Ureter (tissue), 1 donor: ENCODE measurements at places on chromosomes 12 and 14. TPM values are rescaled to one million over a fixed set of nuclear protein-coding genes. Genes with fewer than 3 reads are reported as not detected.

Gene OVCH1
- 0.18 TPM for total RNA-seq

Gene MYO1H
- total RNA-seq = not detected

Gene C1QL4
- not detected for total RNA-seq

Gene TTC9
- 7.0 TPM for total RNA-seq

Gene NR1H4
- total RNA-seq = 7.0 TPM

Gene PGAM5
- 43.0 TPM for total RNA-seq

Gene AKAP6
- total RNA-seq = 16.5 TPM

Gene CHMP4A
- 58.6 TPM for total RNA-seq

Gene RNASE4
- total RNA-seq = 26.5 TPM

Gene KLHL33
- total RNA-seq = 0.26 TPM

Gene IFT81
- 21.9 TPM for total RNA-seq

Gene TMTC1
- 48.3 TPM for total RNA-seq

Gene SRGAP1
- 15.8 TPM for total RNA-seq

Gene ANO4
- 4.1 TPM for total RNA-seq

Gene MOK
- 24.4 TPM for total RNA-seq

Gene P2RX7
- 1.8 TPM for total RNA-seq

Gene RIN3
- total RNA-seq = 27.3 TPM

Gene GPRC5D
- total RNA-seq = 0.47 TPM

Gene PAPLN
- total RNA-seq = 6.7 TPM

Gene TAS2R7
- total RNA-seq = not detected

Gene CLEC4A
- 2.1 TPM for total RNA-seq

Gene DLK1
- total RNA-seq = 0.39 TPM

Gene MSI1
- 1.4 TPM for total RNA-seq

Gene HOXC11
- 1.7 TPM for total RNA-seq

Gene ST8SIA1
- 9.4 TPM for total RNA-seq

Gene CLEC7A
- total RNA-seq = 9.0 TPM

Gene RDH12
- total RNA-seq = 0.21 TPM

Gene APOF
- not detected for total RNA-seq

Gene TAS2R30
- 11.8 TPM for total RNA-seq

Gene IRAK3
- 23.1 TPM for total RNA-seq

Gene ADCK1
- 14.6 TPM for total RNA-seq

Gene KRT74
- total RNA-seq = 0.26 TPM

Gene GNB3
- total RNA-seq = 4.5 TPM

Gene KERA
- total RNA-seq = not detected

Gene FBLN5
- 39.4 TPM for total RNA-seq

Gene METTL17
- 70.0 TPM for total RNA-seq

Gene GPX2
- total RNA-seq = 342 TPM

Gene TAPBPL
- 52.3 TPM for total RNA-seq

Gene CISTR
- not detected for total RNA-seq

Gene PELI2
- 15.5 TPM for total RNA-seq

Gene EIF2S3B
- 0.81 TPM for total RNA-seq

Gene C12orf54
- total RNA-seq = 1.5 TPM
